ENCODE measurements at places on chromosomes 4 and X.

- no peak for DNase-seq
Measured at GRCh38 chr4:94798808-94799207, 41.1 kb downstream of the BMPR1B start.

DNA sequence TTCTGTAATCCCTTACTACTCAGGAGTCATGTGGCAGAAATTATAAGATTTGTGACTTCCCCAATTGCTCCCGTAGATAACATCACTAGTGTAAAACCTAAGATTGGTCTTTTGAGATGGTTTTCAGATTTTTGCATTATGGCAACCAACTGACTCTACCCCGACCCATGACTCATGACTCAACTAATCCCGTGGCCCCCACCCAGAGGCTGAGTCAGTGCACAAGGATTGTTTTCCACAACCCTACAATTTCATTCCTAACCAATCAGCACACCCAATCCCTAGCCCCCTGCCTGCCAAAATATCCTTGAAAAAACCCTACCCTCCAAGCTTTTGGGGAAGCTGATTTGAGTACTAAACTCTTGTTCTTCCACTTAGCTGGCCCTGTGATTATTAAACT is 109.4 kb upstream of the FAM9C start:
- DNase-seq, result no peak

- no peak for DNase-seq
Measured at GRCh38 chr4:15317246-15317645, 110.6 kb upstream of the C1QTNF7 start.

- DNase-seq, result no peak
Measured at GRCh38 chr4:70936200-70936787, 34.1 kb downstream of the MOB1B start.

GRCh38 chr4:38036548-38036947 is 76.3 kb downstream of the PTTG2 start:
- DNase-seq, result no peak

- DNase-seq, result no peak
Measured at GRCh38 chr4:16908377-16909021, 10.1 kb upstream of the LDB2 start.

DNA sequence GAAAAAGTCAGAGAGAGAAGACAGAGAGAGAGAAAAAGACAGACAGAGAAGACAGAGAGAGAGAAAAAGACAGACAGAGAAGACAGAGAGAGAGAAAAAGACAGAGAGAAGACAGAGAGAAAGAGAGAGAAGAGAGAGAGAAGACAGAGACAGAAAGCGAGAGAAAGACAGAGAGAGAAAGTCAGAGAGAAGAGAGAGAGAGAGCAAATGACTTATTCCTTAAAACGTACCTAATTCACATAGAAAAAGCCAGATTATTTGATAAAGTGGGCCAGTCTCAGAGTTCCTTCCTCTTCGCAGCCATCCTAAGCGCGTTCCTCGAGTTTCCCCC is 7.4 kb upstream of the SHOX start:
- DNase-seq, result no peak

GRCh38 chrX:25175743-25176142 is 160.0 kb upstream of the ARX start:
- no peak for DNase-seq
